ENCODE measurements at places on chromosomes 2 and 18.

- no peak for DNase-seq
Measured at GRCh38 chr2:162125138-162125537, 26.9 kb downstream of the GCG start.

DNA sequence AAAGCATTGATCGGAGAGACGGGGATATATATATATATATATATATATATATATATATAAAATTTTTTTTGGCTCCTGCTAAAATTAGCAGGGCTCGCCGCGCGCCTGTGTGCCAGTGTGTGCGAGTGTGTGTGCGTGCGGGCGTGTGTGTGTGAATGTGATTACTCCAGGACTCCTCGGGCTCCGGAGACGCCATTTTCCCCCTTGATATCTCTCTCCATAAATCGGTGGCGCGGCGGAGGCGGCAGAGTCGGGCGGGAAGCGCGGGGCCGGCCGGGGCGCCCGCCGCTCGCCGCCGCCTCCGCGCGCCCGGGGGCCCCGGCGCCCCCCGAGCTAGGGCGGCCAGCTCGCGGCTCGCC is 795 bp upstream of the SETBP1 start:
- no peak for DNase-seq

- no peak for DNase-seq
Measured at GRCh38 chr2:181253438-181253837, 203.7 kb upstream of the ITGA4 start.

DNA sequence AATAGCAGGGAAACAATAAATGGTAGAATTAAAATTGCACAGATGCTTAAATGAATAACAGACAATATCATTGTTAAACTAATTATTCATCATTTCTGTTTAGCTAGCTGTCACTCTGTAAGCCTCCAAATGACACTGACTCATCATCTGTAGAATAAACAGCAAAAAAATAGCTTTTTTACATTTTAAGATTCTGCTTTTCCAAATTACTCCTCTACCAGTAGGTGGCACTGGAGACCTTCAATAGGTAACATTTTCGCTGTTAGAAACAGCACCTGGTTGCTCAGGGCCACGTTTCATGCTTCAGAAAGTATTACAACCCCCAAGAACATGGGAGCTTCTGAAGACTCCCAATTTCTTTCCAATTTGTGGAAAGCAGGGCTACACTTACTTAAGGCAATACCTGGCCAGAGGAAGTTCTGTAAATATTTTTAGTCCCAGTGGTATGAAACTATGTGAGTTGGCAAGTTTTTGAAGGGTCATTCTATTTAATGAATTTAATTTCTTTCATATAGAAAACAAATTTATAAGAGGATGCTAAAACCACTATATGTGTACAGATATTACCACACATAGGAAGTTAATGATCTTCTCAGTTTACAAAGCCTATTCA is 45.4 kb downstream of the TTN start:
- DNase-seq, result peak; percentile 60

- no peak for DNase-seq
Measured at GRCh38 chr2:12288048-12288447, 428.7 kb upstream of the TRIB2 start.

- DNase-seq, result no peak
Measured at GRCh38 chr2:113173542-113174375, at the start of gene PSD4. Gene PSD4 (plus strand): TSS chr2:113173971. CDS start chr2:113182457, 8,486 bp downstream.

DNA sequence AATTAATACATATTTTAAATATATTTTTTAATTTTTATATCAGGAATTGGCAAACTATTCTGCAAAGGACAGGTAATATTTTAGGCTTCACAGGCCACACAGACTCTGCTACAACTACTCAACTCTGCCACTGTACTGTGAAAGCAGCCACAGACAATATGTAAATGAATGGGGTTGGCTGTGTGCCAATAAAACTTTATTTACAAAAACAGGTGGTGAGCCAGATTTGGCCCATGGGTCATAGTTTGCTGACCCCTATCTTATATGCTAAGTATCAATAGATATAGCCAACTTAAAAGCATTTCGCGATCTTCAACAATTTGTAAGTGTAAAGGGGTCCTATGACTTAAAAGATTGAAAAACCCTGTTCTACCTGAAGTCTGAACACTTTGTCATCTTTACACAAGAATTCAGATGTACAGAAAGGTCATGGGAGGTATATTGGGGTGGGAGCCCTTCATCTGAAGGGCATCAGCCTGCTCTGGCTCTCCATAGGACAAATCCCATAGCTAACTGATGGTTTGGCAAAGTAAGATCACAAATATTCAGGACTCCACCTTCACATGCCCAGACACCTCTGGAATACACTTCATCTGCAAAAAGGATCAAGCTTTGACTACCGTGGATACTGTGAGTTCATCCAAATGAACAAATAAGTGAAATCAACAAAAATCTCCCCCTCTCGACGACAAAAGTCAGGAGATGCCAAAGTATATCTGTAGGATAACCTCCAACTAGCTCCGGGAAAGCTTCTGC is 65.9 kb downstream of the C1D start:
- no peak for DNase-seq

- peak; percentile 50 for DNase-seq
Measured at GRCh38 chr18:50011813-50012435, 183.0 kb downstream of the MYO5B start.

DNA sequence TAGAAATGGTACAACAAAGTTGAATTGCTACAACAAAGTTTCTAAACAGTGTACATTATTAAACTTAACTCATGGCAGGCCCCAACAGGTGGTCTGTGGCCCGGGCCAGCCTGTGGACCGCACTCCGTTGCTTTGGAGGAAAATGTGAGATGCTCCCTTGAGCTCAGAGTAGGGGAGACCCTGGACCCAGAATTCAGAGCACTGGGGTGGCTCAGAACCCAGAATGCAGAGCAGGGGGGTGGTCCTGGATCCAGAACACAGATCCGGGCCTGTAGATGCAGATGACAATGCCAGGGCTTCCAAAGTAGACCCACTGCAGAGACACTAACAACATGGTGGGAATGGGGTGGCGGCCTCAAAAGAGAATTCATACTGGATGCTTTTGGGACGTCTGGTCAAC is 311.0 kb downstream of the NDUFA10 start:
- no peak for DNase-seq

GRCh38 chr2:144281476-144281875 is 238.4 kb downstream of the ZEB2 start:
- DNase-seq, result no peak

DNA sequence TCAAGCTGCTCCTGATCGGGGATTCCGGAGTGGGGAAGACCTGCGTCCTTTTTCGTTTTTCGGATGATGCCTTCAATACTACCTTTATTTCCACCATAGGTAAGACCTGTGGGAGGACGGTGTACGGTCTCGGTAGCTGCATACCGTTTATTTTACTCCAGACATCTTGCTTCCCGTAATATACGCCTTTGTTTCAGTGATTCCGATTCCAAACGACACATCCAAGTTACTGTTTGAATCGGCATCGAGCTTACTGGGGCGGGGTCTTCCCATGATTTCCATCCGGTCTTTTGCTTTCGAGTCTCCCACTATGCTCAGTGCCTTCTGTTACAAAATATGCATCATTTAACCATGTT is 731 bp downstream of the RAB10 start:
- no peak for DNase-seq

DNA sequence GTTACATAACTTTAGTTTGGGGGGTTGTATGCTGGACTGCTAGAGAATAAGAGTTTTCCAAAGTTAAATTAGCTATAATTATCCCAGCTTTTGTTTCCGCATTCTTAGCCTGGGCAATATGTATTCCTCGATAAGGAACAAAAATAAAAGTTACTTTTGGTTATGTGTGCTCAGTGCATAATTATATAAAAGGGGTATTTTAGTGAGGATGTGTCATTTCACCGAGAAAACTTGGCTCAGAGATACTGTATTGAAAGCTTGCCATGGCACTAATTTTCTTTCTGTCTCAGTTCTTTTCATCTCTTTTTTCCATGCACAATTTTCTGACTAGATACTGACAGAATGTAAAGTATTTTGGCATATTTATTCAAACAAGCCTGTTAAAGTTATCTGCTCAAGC is 28.2 kb downstream of the ARHGAP15 start:
- no peak for DNase-seq

DNA sequence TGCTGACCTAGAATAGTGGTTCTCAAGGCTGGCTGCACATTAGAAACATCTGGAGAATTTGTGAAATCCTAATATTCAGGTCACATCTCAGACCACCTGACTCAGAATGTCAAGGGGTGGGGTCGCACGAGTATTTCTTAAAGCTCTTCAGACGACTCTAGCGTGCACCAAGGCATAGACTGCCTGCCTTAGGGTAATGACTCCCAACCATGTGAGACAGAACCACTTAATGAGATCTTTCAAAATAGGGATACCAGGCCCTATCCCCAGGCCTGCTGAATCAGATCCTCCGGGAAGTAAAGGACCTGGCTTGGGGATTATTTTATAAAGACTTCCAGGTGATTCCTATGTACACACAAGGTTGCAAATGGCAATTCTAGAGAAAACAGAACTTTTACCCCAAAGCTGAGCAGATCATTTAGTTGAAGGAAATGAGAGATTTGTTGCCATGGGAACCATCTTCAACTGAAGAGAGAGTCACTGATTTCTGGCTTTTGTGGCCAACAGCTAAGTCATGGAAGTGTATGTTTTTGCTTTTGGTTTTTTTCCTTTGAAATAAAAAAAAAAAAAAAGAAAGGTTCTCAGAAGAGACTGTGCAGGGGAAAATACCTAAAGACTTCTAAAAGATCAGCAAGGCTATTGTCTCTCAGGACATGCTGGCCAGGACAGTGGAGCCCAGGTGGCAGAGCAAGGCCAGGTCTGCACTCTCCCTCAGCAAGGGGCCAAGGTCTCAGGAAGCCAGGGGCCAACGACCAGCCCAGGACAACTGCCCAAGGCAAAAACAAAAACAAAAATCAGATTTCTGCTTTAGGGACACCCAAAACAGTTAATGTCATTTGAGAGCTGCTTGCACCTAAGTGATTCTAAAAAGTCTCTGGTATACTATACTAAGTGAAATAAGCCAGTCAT is 15.3 kb upstream of the LOXHD1 start:
- DNase-seq, result no peak

GRCh38 chr2:216424274-216424673 is 12.0 kb downstream of the SMARCAL1 start:
- DNase-seq, result no peak

GRCh38 chr18:69021211-69021805 is 223.4 kb downstream of the CCDC102B start:
- DNase-seq, result no peak

GRCh38 chr2:205574001-205574400 is 108.3 kb upstream of the NRP2 start:
- DNase-seq, result no peak

GRCh38 chr2:216057688-216058193 is 23.9 kb downstream of the PECR start:
- DNase-seq, result no peak

DNA sequence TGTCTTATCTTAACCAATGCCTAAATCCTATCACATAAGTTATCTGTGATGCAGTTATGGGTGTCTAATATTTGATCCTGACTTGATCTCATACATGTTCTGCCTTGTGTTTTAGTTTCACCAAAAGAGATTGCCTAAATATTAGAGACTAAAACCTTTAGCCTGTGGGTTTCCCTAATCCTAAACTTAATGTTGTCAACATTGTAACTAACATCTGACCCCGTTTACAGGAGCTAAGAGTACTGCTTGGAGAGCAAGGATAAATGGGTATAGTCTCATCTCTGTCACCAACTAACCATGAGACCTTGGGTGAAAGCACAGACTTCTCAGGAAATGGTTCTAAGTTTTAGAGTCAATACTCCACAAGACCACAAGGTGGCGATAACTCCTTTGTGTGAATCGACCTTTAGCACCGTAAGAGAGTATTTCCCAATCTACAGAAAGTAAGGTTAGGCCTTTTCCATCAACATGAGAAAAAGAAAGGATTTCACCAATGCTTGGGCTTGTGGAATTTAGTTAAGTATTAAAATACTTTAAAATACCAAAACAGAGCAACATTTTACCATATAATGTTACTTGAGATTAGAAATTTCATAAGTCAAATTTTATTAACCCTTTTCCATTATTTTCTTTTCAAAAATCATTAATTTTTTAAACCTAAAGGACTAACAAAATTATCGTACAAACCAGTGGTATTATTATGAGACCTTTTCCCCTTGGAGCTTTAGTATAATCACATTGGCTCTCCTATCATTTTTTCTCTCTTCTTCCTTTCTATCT is 60.5 kb downstream of the G6PC2 start:
- peak; percentile 84 for DNase-seq

DNA sequence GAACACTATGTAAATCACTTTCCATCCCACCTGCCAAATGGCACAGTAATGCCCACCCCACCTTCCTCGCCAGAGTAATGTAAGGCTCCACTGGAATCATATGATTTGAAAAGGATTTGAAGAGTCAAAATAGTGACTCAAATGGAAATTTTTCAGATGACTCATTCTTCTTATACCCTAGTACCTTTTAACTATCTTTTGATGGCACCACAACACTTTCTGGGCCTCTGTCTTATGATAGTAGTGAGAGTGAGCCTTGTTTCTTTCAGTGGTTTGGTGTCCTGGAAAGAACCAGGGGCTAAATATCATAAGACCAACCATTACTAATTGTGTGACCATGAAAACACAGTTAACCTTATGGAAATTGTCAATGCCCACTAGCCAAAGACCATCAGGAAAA is 235.4 kb upstream of the SLC14A2 start:
- DNase-seq, result no peak

DNA sequence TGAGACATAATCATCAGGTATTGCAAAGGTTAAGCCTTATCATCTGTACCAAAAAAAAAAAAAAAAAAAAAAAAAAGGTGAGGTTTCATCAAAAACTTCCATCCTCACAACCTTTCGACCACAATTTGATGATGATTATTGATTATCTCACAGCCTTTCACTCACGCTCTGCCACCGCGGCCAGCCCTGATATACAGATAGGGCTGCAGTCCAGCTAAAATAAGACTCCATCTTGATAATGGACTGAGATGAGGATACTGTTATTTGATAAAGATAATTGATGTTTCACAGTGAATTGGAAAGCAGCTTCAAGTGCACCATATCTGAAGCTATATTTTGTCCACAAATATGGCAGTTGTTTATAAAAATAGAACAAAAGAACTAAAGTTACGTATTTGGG is 159.7 kb upstream of the BOD1L2 start:
- DNase-seq, result no peak

DNA sequence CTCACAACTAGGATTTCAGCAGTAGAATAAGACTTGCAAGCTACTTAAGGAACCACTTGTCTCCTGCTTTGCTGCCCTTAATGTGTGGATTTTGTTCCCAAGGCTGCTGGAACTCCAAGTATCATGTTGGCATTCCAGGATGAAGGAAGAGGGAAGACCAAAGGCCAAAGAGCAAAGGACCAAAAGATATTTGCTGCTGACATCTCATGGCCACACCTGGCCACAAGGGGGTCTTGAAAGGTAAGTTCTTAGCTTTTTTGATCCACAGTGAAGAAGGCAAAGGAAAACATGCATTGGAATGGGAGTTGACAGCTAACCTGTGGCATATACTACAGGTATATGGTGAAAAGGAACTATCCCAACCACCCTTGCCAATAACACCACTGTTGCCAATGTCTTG is 3.9 kb upstream of the MATN3 start:
- DNase-seq, result no peak

DNA sequence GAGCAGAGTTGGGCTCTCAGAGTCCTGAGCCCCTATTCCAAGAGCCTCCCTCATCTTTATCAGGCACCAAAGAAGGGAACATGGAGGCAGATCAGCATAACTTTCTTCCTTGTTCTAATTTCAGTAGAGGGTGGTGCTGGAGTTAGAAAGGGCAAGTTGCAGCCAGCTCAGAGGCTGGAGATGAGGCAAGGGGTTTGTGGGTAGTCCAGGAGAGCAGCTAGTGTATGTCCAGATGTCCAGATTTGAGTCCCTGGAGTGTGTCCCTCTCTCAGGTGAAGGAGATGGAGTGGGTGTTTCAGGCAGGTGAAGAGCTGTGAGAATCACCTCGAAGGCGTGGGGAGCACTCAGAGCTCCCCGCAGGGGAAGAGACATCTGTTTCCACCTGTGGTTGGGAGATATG is 478 bp upstream of the PRKAG3 start:
- DNase-seq, result no peak

Data from HepG2 (cell line).